ENCODE measurements at places on chromosomes 11 and 22.

DNA sequence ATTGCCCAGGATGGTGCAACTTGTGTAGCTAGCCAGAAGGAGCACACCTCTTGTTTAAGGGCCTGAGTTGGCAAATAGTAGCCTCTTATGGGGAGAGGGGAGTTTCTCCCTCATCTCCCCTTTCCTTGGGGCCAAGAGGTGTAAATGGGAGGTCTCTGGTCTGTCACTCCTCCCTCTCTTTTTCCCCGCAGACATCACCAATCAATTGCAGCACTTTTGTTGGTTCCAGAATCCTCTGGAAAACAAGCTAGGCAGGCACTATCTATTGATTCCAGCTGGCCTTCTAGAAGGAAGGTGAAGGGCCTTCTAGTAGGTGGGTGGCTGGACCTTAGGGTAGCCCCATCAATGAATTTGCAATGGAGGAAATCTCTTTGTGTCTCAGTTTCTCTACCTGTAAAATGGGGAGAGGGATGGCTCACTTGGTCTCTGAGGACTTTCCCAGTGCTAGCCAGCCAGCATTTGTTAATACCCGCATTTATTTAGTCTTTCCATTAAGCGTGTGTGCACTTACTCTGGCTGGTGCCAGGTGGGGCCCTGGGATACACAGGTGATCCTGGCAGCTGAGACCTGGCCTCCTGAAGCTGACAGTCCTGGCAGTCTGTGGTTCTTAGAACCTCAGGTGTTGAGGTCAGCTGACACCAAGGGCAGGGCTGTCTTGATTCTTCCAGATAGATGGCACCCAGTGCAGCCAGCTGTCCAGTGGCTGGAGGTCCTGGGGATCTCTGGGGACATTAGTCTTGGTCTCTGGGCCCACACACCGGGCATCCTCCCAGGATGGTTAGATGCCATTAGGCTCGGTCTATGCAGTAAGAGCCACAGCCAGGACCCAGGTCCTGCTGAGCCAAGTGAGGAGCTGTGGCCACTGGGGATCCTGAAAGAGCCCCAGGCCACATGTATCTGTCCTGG, 51.7 kb downstream of the TSPAN18 start:
- no peak for DNase-seq

GRCh38 chr22:30291058-30291892, 2.0 kb upstream of the CASTOR1 start:
- DNase-seq, result peak; percentile 52

DNA sequence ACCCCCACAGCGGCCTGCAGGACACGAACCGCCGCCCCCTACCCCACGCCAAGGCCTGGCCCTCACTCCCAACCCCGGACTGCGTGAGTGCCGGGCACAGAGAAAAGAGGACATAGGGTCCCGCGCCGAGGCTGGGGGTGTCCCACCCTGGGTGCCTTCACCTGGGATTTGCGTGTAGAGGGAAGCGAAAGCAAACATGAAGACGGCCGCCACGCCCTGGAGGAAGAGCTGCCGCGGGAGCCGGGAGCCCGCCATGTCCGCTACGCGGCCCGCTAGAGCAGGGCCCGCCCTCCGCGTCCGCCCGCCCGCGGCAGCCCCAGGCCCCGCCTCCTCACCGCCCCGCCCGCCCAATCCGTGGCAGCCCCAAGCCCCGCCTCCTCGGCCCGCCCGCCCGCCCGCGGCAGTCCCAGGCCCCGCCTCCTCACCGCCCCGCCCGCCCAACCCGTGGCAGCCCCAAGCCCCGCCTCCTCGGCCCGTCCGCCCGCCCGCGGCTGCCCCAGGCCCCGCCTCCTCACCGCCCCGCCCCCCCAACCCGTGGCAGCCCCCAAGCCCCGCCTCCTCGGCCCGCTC, at the start of gene LMF2:
Gene LMF2, minus strand, starts transcription at position 282 of the 570 bp plus-strand sequence. Its CDS starts 27 bp downstream, at position 255.
- DNase-seq, result no peak

GRCh38 chr22:21623648-21623970, 6.2 kb downstream of the YDJC start:
- no peak for DNase-seq

- DNase-seq, result no peak
Measured at GRCh38 chr11:21472261-21472660, 720.6 kb upstream of the ANO5 start.

DNA sequence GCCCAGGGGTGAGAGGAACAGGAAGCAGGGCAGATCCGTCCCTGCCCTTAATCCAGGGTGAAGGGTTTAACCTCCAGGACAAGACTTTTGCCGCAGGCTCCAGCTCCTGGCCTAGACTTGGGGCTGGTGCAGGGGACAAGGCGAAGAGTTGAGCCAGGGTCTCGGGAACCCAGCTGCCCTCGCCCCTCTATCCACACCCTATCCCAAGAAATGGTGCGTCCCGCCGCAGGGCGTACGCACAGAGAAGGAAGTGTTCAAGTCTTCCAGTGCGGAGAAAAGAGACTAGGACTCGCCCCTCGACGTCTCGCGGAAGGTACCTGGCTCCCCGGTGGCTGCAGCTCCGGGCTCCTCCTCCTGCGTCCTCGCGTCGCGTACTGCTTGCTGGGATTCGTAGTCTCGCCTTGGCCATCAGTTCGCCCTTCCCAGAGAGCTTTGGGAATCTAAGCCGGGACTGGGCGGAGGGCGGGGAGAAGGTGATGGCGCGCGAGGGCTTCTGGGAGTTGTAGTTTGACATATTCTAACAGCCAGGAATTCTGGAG, at the start of gene ZMAT5:
Gene ZMAT5, minus strand, starts transcription at position 376 of the 539 bp plus-strand sequence. CDS start 18,463 bp downstream, outside the sequence.
- DNase-seq, result peak; percentile 94

All from AG10803 (cell line).